ENCODE measurements at places on chromosomes 7 and 10.
A peak's percentile ranks its signal among the peaks of the same experiment; 100 is the strongest.

DNA sequence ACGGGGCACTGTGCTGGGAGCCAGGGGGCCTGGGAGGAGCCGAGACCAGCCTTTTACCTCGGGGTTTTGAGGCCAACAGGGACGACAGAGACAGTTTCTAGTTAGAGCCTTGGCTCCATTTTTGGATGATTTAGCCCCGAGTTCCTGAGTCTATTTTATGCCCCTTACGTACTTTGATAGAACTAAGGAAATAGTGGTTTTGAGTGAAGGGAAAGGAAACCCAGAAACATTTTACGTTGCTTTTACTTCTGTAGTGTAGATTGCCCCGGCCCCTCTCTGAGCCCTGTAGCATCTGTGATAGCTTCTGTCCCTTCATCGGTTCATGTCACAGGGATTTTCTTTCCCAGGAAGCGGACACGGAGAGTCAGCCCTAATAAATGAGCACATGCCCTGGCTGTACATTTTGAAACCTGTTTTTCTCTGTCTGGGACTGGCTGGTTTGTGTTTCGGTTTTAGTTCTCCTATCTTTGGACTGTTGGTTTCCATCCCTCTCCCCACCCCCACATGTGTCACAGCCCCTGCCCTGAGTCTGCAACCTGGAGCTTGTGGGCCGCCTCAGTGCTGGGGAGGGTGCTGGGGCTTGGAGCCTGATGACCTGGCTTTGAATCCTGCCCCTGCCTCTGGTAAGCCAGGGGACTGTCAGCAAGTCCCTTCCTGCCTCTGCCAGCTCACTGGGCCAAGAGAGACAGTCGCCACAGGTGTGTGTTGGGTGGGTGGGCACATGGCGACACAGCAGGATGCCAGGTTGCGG is 6.9 kb upstream of the ORAI2 start:
- no peak for DNase-seq

- DNase-seq, result no peak
Observed at GRCh38 chr10:122664501-122664900, 35.1 kb downstream of the C10orf120 start.

DNA sequence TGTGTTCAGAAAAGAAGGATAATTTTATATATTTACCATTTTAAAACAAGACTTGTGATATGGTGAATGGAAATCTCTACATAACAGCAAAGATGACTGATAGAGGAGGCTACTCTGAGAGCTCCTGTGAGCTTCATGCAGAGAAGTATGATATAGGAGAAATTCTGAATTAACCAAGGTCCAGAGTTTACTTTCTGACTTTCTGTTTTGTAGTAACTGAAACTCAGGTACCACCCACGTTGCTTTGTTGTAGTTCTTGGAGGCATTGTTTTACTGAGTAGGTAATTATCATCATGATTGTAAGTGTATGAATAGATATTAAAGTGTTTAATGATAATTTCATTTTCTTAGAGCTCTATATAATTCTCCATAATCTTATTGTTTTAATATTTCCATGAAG is 18.0 kb upstream of the SFR1 start:
- DNase-seq, result no peak

DNA sequence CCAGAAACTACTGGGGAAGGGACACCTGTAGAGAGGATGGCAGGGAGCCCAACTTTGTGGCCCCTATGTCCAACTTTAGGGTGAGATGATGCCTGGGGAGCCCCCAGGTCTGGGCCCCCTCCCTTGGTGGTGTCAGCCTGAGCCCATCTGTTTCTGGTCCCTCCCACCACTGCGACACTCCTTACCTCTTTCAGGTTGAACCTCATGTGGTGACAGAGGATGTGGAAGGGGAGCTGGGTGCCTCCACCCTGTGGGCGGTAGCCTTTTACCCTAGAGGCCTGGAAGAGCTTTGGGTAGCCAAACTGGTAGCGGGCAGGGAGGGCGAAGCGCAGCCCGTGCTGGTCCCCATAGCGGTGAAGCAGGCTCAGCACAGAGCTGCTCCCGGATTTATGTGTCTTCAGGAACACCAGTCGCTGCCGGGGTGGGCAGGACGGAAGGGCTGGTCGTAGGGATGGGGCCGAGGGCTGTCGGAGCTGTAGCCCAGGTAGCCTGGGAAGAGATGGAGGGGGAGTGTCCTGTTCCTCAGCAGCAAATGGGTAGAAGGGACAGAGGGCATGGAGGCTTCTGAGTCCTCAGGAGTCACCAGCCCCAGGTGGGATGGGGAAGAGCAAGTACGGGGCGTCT is 2.0 kb downstream of the GAL3ST4 start:
- DNase-seq, result no peak

DNA sequence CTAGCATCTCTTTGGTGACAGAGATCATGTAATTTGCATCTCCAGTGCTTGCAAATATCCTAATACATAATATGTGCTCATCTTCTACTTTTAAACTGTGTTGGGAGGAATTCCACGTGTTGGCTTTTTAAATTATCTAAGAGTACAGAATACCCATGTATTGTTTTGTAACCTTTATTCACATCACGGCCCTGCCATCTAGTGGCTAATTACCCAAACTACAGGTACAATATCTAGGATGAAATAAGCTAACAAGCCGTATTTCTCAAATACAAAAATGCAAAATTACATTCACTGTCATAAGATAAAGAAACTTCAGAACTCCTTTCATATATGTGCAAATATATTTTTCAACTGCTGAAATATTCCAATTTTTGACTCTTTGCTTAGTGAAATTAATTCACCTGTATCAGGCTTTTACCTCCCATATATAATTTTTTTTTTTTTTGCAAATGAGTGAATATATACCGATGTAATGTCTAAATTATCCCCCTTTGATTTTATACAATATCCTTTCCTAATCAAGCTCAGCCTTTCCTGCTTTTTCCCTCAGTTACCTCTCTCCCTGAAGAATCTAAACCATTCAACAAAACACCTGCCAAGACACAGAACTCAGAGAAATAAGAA is 30.3 kb upstream of the LSM8 start:
- DNase-seq, result peak; percentile 6

DNA sequence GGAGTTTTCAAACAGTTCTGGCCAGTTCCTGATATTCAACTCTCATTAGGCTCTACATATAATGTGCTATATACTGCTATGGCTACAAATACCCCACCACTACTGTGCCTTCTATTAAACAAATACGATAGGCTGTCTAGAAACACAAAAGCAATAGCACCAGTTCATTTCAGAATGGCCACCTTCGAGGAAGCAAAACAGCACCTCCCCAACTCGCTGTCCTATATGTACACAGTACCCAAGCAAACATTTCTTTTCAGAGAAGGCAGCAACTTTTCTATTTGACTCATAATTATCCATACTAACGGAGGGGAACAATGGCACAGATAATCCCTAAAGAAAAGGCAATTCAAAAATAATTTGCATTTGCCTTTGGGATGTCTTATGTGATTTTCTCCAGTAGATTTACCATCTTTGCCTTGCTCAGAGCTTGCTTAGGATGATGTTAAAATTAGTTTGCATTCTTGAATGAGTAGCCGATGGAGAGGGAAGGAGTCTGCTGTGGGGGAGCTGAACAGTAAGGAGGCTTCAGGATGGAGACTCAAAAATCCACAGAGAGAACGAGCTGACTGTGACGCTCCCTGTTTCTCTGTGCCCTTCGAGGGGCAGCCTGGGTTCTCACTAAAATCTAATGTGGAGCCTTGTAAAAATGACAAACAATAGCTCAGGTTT is 218.7 kb downstream of the FANK1 start:
- no peak for DNase-seq

GRCh38 chr10:69801094-69801433 is 642 bp upstream of the COL13A1 start:
- peak; percentile 83 for DNase-seq

DNA sequence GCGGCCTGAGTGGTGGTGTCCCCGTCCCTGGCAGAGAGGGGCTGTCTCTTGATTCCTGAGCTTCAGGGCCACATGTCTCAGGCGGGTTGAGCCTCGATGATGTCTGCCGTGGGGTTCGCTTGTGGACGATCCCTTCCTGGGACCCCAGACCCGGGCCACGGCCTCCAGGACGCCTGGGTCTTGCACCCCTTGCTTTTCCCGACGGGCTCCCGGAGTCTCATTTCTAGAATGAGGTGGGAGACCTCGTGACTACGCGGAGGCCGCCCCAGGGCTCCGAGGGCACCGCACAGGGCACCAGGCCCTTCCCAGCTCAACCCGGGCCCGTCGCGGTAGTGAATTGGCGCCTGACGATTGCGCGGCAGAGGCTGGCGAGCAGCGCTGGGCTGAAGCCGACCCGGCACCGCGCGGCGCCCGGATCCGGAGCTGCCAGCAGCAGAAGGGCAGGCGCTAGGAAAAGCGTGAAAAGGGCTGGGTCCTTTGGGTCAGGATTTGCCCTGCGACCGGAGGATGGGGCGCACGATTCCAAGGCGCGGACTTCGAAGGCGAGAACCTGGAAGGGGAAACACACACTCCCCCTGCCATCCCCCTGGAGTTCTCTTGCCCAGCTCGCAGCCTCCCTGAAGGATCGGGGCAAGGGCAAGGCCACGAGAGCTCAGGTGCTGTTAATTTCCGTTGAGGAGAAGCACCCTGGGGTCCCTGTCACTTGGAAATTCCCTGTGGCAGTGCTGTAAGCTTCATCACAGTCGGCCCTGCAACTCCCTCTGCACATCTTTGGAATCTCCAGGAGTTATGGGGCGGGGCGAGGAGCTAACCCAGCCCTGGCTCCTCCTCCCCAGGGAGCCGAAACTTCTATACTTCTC is 15.5 kb downstream of the TLX1 start:
- no peak for DNase-seq

- DNase-seq, result no peak
Observed at GRCh38 chr7:34949361-34949760, 87.9 kb downstream of the DPY19L1 start.

- DNase-seq, result peak; percentile 21
Observed at GRCh38 chr7:134692344-134692705, 45.7 kb downstream of the BPGM start.

GRCh38 chr10:79221110-79222051 is 125.9 kb upstream of the PPIF start:
- DNase-seq, result no peak

All from HT1080 (cell line).